Thoracic aorta (tissue), 2 donors: ENCODE measurements at places on chromosomes 11 and 22.

DNA sequence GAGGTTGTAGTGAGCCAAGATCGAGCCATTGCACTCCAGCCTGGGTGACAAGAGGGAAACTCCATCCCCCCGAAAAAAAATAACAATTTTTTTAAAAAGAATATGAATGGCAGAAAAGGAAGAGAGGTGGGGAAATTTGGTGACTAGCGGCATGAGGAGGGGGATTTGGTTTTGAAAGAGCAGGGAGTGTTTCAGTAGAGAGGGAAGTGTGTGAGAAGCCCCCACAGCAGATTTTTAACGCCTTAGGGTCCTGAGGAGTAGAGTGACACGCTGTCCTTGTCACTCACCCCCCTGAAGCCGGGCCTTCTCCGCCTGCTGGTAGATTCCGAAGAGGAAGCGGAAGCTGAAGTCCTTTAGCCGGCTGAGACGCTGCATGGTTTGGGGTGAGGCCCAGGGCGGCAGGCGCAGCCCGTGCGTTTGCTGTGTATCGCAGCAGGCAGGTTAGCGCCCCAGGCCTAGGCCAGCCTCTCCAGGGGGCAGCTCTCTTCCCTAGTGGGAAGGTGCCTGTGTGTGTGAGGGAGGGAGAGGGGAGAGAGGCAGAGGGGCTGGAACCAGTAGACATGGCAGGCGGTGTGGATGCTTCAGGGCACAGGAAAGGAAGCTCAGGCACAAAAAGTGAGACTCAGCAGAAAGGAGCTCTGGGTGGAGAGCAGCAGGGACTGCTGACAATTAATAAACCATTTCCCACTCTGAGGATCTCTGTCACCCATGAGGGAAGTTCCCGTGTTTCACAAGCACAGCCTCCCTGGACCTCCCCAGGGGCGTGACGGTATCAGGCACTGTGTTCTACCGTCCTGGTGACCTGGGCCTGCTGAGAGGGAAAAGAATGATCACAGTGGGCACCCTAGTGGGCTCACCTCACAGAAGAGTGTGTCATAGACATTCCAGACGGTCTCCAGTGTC lies 3.9 kb downstream of the ACP2 start:
- no peak for DNase-seq
- H3K27ac ChIP-seq, result no peak overlapping the region
- H3K4me1 ChIP-seq, result peaks cover 15% of the 10 kb centered on the region
- H3K4me3 ChIP-seq, result no peak overlapping the region

- DNase-seq, result no peak
- no peaks in the 10 kb centered on the region for H3K27me3 ChIP-seq
- no peaks in the 10 kb centered on the region for H3K36me3 ChIP-seq
- no peaks in the 10 kb centered on the region for H3K4me1 ChIP-seq
- H3K27ac ChIP-seq, result no peak overlapping the region
Observed at GRCh38 chr11:106233191-106233590, 155.7 kb downstream of the AASDHPPT start.

GRCh38 chr11:85661972-85662664 lies 2.8 kb downstream of the CREBZF start:
- no peak overlapping the region for H3K27ac ChIP-seq
- no peak for DNase-seq
- H3K27me3 ChIP-seq, result no peaks in the 10 kb centered on the region
- H3K4me1 ChIP-seq, result peaks cover 33% of the 10 kb centered on the region
- H3K36me3 ChIP-seq, result no peaks in the 10 kb centered on the region
- H3K4me3 ChIP-seq, result peak overlapping the region; percentile 89

- DNase-seq, result no peak
- no peak overlapping the region for H3K4me3 ChIP-seq
- peaks cover 52% of the 10 kb centered on the region for H3K36me3 ChIP-seq
- peaks cover 19% of the 10 kb centered on the region for H3K4me1 ChIP-seq
- no peak overlapping the region for H3K27ac ChIP-seq
Observed at GRCh38 chr11:211295-211694, 3.8 kb downstream of the RIC8A start.

DNA sequence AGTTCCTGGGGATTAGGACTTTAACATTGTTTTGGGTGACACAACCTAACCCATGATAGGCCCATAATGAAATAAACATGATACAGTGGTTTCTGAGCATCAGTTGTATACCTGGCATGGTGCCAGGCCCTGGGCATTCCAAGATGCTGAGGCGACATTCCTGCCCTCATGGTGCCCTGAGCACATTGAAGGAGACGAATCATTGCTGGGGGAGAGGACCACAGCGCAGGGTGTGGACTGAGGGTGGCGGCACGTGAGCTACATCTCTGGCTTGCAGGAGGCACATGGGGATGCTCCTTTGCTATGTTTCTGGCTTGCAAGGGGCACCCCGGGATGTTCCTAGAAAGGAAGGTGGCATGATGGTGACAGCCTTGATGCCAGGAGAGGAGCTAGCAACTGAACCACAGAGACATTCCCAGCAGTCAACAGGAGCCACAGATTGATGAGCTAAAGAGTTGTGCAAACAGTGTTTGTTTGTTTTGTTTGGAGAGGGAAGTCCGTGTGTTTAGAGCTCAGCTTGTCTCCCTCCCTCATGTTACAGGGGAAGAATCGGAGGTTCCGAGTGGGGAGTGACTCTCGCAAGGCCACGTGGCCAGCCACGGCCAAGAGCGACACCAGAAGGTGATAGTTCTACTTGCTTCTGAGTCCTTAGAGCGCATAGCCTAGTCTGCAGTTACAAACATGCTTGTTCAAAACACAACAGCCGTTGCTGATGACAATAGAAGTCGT lies 106.4 kb downstream of the MIAT start:
- H3K36me3 ChIP-seq, result no peaks in the 10 kb centered on the region
- H3K4me1 ChIP-seq, result no peaks in the 10 kb centered on the region
- no peak for DNase-seq
- H3K4me3 ChIP-seq, result no peak overlapping the region
- H3K27ac ChIP-seq, result no peak overlapping the region
- H3K27me3 ChIP-seq, result no peaks in the 10 kb centered on the region

GRCh38 chr11:124474779-124475178 lies 29.3 kb upstream of the OR8B8 start:
- no peaks in the 10 kb centered on the region for H3K36me3 ChIP-seq
- DNase-seq, result no peak
- no peaks in the 10 kb centered on the region for H3K27me3 ChIP-seq
- H3K4me3 ChIP-seq, result no peak overlapping the region
- no peaks in the 10 kb centered on the region for H3K4me1 ChIP-seq

DNA sequence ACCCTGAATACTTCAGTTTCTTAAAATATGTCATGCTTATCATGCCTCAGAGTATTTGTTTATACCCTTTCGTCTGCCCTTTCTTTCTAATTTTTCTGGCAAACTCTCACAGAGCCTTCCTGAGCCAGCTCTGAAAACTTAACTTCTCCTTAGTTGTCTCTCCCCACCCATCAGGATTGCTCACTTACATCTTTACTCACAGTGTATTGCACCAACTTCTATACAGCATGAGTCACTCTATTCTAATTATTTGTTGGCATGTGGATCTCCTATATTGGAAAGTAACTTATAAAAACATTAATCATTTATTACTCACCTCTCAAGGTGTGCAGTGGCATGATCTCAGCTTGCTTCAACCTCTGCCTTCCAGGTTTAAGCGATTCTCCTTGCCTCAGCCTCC lies 114.9 kb downstream of the FANCF start:
- DNase-seq, result no peak
- H3K27ac ChIP-seq, result no peak overlapping the region
- H3K4me1 ChIP-seq, result no peaks in the 10 kb centered on the region
- no peak overlapping the region for H3K4me3 ChIP-seq
- no peaks in the 10 kb centered on the region for H3K36me3 ChIP-seq

DNA sequence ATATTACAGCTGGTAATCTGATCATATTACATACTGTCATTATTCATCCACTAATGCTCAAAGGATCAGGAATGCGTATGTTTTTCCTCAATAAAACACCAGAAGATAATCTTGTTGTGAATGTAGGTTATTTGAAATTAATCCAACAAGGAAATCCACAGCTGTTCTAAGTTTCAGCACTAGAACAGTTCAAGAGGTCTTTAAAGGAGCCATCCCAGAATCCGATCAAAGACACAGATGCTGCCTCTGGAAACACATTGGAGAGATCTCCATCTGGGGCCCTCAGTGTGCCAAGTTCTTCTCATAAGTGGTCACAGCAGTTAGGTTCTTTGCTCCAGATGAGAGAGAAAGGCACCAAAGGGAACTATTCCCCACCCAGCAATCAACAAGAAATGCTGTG lies 1955.1 kb upstream of the RAG2 start:
- no peaks in the 10 kb centered on the region for H3K36me3 ChIP-seq
- H3K27me3 ChIP-seq, result no peaks in the 10 kb centered on the region
- no peak for DNase-seq

- no peaks in the 10 kb centered on the region for H3K36me3 ChIP-seq
- no peaks in the 10 kb centered on the region for H3K4me1 ChIP-seq
- H3K27ac ChIP-seq, result no peak overlapping the region
- no peak for DNase-seq
- no peak overlapping the region for H3K4me3 ChIP-seq
Observed at GRCh38 chr11:15622231-15622890, 507.6 kb downstream of the INSC start.

- no peak overlapping the region for H3K4me3 ChIP-seq
- no peak overlapping the region for H3K27ac ChIP-seq
- no peaks in the 10 kb centered on the region for H3K27me3 ChIP-seq
- no peak for DNase-seq
- no peaks in the 10 kb centered on the region for H3K4me1 ChIP-seq
Observed at GRCh38 chr22:38350444-38351359, 33.5 kb upstream of the CSNK1E start.

GRCh38 chr11:5534046-5534445 lies 14.3 kb downstream of the OR52H1 start:
- no peaks in the 10 kb centered on the region for H3K27me3 ChIP-seq
- H3K4me3 ChIP-seq, result no peak overlapping the region
- no peak for DNase-seq
- no peaks in the 10 kb centered on the region for H3K4me1 ChIP-seq
- no peaks in the 10 kb centered on the region for H3K36me3 ChIP-seq

- no peaks in the 10 kb centered on the region for H3K27me3 ChIP-seq
- DNase-seq, result no peak
- no peaks in the 10 kb centered on the region for H3K4me1 ChIP-seq
- H3K36me3 ChIP-seq, result no peaks in the 10 kb centered on the region
- H3K27ac ChIP-seq, result no peak overlapping the region
Observed at GRCh38 chr11:35736952-35737351, 74.4 kb downstream of the TRIM44 start.

- DNase-seq, result no peak
- H3K36me3 ChIP-seq, result peaks cover 81% of the 10 kb centered on the region
- peaks cover 7% of the 10 kb centered on the region for H3K4me1 ChIP-seq
- no peaks in the 10 kb centered on the region for H3K27me3 ChIP-seq
- no peak overlapping the region for H3K4me3 ChIP-seq
Observed at GRCh38 chr11:12213883-12214282, 103.5 kb downstream of the MICAL2 start.

DNA sequence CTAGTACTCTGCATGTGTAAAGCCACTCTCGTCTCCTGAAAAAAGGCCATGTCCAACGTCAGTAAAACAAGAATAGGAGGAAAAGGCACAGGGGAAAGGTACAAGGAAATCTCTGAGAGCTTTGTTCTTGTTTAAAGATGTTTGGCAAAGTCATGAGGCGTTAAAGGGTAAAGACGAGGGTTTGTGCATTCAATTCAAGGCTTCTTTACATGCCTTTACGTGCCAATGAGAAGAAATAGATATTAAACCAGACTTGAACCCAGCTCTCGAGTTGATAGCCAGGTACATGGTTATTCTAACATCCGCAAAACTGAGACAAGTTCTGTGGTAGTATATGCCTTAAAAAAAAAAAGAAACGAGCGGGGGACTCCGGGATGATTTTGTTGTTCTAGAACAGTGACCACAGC lies 704 bp upstream of the CFL1 start:
- peak overlapping the region; percentile 96 for H3K4me3 ChIP-seq
- H3K27ac ChIP-seq, result peak overlapping the region; percentile 98
- DNase-seq, result no peak

GRCh38 chr22:23774922-23775436 lies 2.3 kb downstream of the MMP11 start:
- no peaks in the 10 kb centered on the region for H3K27me3 ChIP-seq
- no peak overlapping the region for H3K27ac ChIP-seq
- no peak overlapping the region for H3K4me3 ChIP-seq
- no peaks in the 10 kb centered on the region for H3K36me3 ChIP-seq
- no peak for DNase-seq

DNA sequence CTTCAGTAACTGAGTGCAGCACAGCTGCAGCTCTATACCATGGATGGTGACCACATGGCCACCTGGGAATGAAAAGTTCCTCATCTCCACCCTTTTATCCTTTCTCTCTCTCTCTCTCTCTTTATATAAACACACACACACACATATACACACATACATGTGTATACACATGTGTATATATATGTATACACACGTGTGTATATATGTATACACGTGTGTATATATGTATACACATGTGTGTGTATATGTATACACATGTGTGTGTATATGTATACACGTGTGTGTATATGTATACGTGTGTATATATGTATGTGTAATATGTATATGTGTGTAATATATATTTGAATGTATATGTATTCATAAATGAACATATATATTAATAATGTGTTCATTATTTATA lies 18.8 kb upstream of the FAR1 start:
- no peaks in the 10 kb centered on the region for H3K4me1 ChIP-seq
- H3K27ac ChIP-seq, result no peak overlapping the region
- H3K4me3 ChIP-seq, result no peak overlapping the region
- no peak for DNase-seq
- H3K36me3 ChIP-seq, result no peaks in the 10 kb centered on the region
